CD4-positive, CD25-positive, alpha-beta regulatory T cell (primary cell): ENCODE measurements at places on chromosomes 6 and 20. TPM values are rescaled to one million over a fixed set of nuclear protein-coding genes. Genes with fewer than 3 reads are reported as not detected.

Gene APOM
- 2.6 TPM for polyA plus RNA-seq

Gene ZNF334
- polyA plus RNA-seq = 0.14 TPM

Gene C20orf144
- 0.41 TPM for polyA plus RNA-seq

Gene PRRT1
- polyA plus RNA-seq = 0.18 TPM

Gene TGM2
- not detected for polyA plus RNA-seq

Gene PPP1R3G
- polyA plus RNA-seq = not detected

Gene OPRM1
- not detected for polyA plus RNA-seq

Gene DEFB126
- polyA plus RNA-seq = not detected

Gene BNIP5
- polyA plus RNA-seq = not detected

Gene ASIP
- not detected for polyA plus RNA-seq

Gene C6orf132
- polyA plus RNA-seq = not detected

Gene GSTA3
- polyA plus RNA-seq = not detected

Gene PROKR2
- polyA plus RNA-seq = not detected

Gene ELMO2
- polyA plus RNA-seq = 42.1 TPM

Gene CCN2
- not detected for polyA plus RNA-seq

Gene PRL
- 0.13 TPM for polyA plus RNA-seq

Gene TXLNB
- 0.25 TPM for polyA plus RNA-seq

Gene SLC13A3
- not detected for polyA plus RNA-seq

Gene SOD2
- polyA plus RNA-seq = 112 TPM

Gene SNAP91
- not detected for polyA plus RNA-seq

Gene MUCL3
- not detected for polyA plus RNA-seq

Gene FAM83D
- polyA plus RNA-seq = 0.20 TPM
